ENCODE measurements at places on chromosomes 5 and 9.

DNA sequence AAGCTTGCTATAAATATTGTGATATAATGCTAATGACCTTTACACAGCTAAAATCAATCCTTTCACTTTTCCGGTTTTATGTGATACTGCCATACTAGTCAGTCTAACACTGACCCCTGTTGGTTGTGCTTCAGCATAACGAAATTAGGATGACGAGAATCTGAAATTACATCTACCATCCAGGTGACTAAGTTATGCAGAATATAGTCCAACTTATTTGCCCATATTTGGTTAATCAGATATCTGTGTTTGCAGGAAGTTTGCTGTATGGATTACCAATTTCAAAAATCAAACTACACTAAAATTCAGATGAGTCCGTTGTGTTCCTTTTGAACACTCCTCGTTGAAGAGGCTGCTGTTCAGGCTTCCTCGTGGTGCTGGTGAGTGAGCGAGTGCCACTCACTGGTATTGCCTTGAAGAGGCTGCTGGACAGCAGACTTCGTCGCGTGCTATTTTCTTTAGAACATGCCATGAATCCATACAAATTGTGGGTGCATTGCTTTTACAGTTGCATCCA lies 32.5 kb downstream of the TENT4A start:
- no peak for DNase-seq

DNA sequence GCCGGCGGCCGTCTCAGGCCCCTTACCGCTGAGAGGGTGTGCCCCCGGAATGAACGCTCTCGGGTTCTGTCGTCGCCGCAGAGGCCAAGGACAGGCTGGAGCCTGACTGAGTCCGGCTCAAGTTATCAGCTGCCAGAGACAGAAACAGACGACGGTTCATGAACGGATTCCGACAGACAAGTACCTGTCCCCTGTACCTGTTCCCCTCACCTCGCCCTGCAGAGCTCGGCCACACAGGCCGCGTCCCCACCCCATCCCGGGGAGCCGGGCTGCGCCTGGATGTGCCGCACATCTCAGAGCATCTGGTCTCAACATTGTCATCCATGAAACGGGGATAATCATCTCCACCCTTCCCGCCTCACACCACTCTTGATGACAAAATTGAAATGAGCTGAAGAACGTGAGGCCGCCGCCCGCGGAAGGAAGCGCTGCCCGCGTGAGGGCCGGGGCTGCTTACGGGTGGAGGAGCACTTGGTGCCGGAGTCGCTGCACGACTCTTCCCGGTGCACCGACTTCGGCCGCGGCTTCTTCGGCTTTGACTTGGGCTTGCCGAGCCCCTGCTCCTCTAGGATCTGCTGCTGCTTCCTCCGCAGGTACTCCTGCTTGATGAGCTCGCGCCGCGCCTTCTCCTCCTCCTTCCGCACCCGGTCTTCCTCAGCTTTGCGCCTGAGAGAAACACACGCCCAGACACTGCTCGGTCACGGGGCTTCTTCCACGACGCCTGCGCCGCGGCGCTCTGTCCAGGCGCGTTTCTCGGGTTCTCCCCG lies 89.2 kb downstream of the CAMSAP1 start:
- DNase-seq: no peak

- no peak for DNase-seq
Measured at GRCh38 chr5:161258438-161258837, 288.1 kb downstream of the GABRB2 start.

- no peak for DNase-seq
Measured at GRCh38 chr9:91677331-91677730, 253.7 kb upstream of the NFIL3 start.

GRCh38 chr9:81058782-81059181 lies 630.6 kb downstream of the TLE1 start:
- DNase-seq: no peak

Data from kidney (tissue), 22 donors.